ENCODE measurements at places on chromosomes 7 and 10. TPM values are rescaled to one million over a fixed set of nuclear protein-coding genes. Genes with fewer than 3 reads are reported as not detected.

Gene TSPAN33
- not detected for total RNA-seq

Gene TMEM225B
- 0.43 TPM for total RNA-seq

Gene EPHB6
- 0.66 TPM for total RNA-seq

Gene IDI2
- not detected for total RNA-seq

Gene SGCE
- 82.0 TPM for total RNA-seq

Gene AOC1
- total RNA-seq = not detected

Gene MEST
- 7.2 TPM for total RNA-seq

Gene HPS1
- total RNA-seq = 25.1 TPM

Gene MPP7
- total RNA-seq = 0.27 TPM

Gene CPA5
- total RNA-seq = not detected

Gene SPDYE11
- total RNA-seq = not detected

Gene UROS
- total RNA-seq = 68.5 TPM

Gene CLRN3
- total RNA-seq = not detected

Gene DPYSL4
- 12.0 TPM for total RNA-seq

Gene PHYHIPL
- total RNA-seq = 0.07 TPM

Gene EFCAB10
- not detected for total RNA-seq

Gene PRLHR
- total RNA-seq = not detected

Gene SERPINE1
- total RNA-seq = 1,853 TPM

Gene DNAJC12
- total RNA-seq = 0.53 TPM

Gene SPDYE16
- not detected for total RNA-seq

Gene SPAM1
- not detected for total RNA-seq

Gene ADRB1
- total RNA-seq = not detected

Gene CFAP46
- total RNA-seq = 2.4 TPM

Gene SLC26A4
- total RNA-seq = 1.7 TPM

Gene UBE2H
- 127 TPM for total RNA-seq

Gene ZNF316
- 11.1 TPM for total RNA-seq

Gene TRIM74
- total RNA-seq = not detected

Gene LZTS2
- total RNA-seq = 52.3 TPM

Gene LRRD1
- total RNA-seq = 0.07 TPM

Gene ZPBP
- total RNA-seq = not detected

Gene PDE6C
- not detected for total RNA-seq

Gene SUN3
- total RNA-seq = not detected

Gene ZNF655
- 21.4 TPM for total RNA-seq

Gene FBXL13
- total RNA-seq = 1.3 TPM

Gene WNT16
- total RNA-seq = not detected

Gene HNRNPF
- total RNA-seq = 231 TPM

Gene PPP1R3A
- not detected for total RNA-seq

Gene HMX2
- not detected for total RNA-seq

Gene TM9SF3
- total RNA-seq = 201 TPM

Gene EN2
- not detected for total RNA-seq

Gene VPS50
- 40.3 TPM for total RNA-seq

Gene SCIN
- total RNA-seq = 0.13 TPM

Gene IGF2BP3
- 196 TPM for total RNA-seq

Gene SPOCK2
- 0.29 TPM for total RNA-seq

Gene FAM171A1
- total RNA-seq = 43.8 TPM

Gene FAM221A
- 2.1 TPM for total RNA-seq

Gene HTR5A
- not detected for total RNA-seq

All from thoracic aorta endothelial cell (primary cell).